Thoracic aorta (tissue), 2 donors: ENCODE measurements at places on chromosomes 3 and 15.

- no peak overlapping the region for H3K27ac ChIP-seq
- H3K27me3 ChIP-seq, result no peaks in the 10 kb centered on the region
- H3K4me1 ChIP-seq, result no peaks in the 10 kb centered on the region
Observed at GRCh38 chr15:36432161-36432560, 147.3 kb upstream of the CDIN1 start.

DNA sequence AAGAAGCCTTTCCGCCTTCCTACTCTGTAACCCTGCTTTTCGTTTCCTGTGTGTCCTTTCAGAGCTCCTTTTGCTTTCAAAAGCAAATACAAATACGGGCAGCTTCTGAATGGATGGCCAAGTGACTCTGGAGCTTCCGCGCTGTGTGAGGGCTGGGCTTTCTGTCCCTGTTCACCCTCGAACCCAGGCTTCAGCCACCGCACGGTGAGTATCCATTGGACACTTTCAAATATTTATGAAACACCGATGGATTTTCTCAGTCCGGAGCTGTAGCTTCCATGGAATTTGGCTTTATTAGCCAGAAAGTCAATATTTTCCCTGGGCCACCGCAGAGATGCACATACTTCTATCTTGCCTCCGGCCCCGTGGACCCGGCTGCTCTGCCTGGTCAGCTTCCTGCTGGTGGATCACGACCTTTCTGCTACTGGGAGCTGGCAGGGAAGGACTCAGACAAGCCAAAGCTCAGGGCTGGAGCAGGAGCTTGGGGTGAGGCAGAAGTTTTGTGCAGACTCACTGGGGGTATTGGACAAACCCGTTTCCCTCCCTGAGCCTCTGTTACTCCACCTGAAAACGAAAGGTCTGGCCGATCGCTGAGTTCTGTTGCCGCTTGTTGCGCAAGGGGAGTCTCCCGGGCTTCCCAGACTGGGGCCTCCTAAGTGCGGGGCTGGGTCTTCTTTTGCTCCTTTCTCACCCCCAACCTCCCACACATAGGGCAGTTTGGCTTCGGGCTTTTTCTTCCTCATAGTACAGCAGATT lies 63.6 kb downstream of the LINGO1 start:
- H3K4me1 ChIP-seq, result no peaks in the 10 kb centered on the region
- no peaks in the 10 kb centered on the region for H3K36me3 ChIP-seq
- DNase-seq, result no peak
- no peak overlapping the region for H3K27ac ChIP-seq
- H3K4me3 ChIP-seq, result peak overlapping the region; percentile 39
- H3K27me3 ChIP-seq, result no peaks in the 10 kb centered on the region

DNA sequence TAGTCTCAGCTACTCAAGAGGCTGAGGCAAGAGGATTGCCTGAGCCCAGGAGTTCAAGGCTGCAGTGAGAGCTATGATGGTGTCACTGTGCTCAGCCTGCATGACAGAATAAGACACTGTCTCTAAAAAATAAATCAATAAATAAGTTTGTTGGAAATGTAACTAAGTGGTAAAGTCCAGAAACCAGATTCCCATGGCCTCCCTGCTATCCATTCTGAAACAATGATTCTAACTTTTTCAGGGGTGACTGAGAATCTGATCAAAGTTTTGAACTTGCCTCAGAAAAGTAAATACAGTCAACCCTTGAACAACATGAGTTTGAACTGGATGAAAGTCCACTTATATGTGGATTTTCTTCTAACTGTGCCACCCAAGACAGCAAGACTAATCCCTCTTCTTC lies 86.2 kb downstream of the NBEAL2 start:
- H3K36me3 ChIP-seq, result peaks cover 13% of the 10 kb centered on the region
- H3K4me3 ChIP-seq, result no peak overlapping the region
- DNase-seq, result no peak
- H3K4me1 ChIP-seq, result no peaks in the 10 kb centered on the region

DNA sequence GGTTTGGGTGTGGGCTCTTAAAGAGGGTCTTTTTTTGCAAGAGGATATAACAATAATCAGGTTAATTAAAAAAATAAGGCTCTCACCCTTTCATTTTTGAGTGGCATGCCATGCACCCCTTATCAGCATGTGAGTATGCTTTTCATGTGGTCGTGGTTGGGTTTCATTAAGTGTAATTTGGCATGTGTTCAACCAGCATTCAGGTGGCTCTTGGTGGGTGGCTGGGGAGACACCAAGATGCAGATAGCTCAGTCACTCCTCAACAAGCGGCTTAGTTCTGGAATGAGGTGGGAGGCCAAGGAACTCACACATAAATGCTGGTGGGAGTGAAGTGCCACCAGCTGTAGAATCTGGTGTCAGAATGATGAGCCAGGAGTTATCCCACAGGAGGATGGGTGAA lies 66.8 kb downstream of the FLNB start:
- no peak overlapping the region for H3K4me3 ChIP-seq
- peaks cover 16% of the 10 kb centered on the region for H3K36me3 ChIP-seq
- peaks cover 69% of the 10 kb centered on the region for H3K4me1 ChIP-seq
- no peaks in the 10 kb centered on the region for H3K27me3 ChIP-seq

- no peaks in the 10 kb centered on the region for H3K27me3 ChIP-seq
- no peak for DNase-seq
Observed at GRCh38 chr3:126679831-126680666, 24.0 kb upstream of the CHCHD6 start.

DNA sequence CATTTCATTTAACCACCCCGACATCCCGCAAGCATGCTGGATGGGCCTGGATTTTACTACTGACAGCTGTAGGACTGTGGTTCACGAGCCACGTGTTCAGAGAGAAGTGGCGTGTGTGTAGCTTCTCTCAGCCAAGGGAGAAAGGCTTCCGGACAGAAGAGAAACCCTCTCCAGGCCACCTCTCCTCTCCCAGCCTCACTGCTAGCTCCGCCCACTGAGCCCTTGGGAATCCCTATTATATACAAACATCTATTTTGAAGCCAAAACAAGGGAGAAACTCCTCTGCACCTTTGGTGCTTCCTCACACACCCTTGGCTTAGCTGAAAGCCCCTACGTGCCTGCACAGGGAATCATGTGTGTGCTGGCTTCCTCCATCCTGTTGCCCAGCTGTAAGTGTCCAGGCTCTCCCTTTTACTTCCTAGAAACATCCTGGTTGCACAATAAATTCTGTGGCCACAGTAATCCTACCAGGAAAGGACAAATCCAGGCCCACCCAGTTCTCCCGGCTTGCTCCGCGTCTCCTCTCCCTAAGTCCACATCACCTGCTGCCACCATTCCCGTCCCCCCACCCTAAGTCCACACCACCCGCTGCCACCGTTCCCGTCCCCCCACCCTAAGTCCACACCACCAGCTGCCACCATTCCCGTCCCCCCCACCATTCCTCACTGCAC lies 30.5 kb downstream of the PCSK6 start:
- no peak overlapping the region for H3K4me3 ChIP-seq
- no peak for DNase-seq
- H3K27me3 ChIP-seq, result no peaks in the 10 kb centered on the region
- H3K4me1 ChIP-seq, result no peaks in the 10 kb centered on the region
- H3K36me3 ChIP-seq, result no peaks in the 10 kb centered on the region

GRCh38 chr3:185797993-185798830 lies 26.6 kb downstream of the IGF2BP2 start:
- DNase-seq, result no peak
- H3K36me3 ChIP-seq, result no peaks in the 10 kb centered on the region
- no peak overlapping the region for H3K27ac ChIP-seq
- no peaks in the 10 kb centered on the region for H3K4me1 ChIP-seq
- H3K27me3 ChIP-seq, result no peaks in the 10 kb centered on the region

- no peaks in the 10 kb centered on the region for H3K4me1 ChIP-seq
- no peak for DNase-seq
- no peak overlapping the region for H3K27ac ChIP-seq
- H3K36me3 ChIP-seq, result no peaks in the 10 kb centered on the region
- H3K27me3 ChIP-seq, result no peaks in the 10 kb centered on the region
- no peak overlapping the region for H3K4me3 ChIP-seq
Observed at GRCh38 chr3:173214576-173214975, 73.5 kb upstream of the SPATA16 start.

GRCh38 chr15:89845305-89845893 lies 30.7 kb upstream of the ANPEP start:
- peaks cover 11% of the 10 kb centered on the region for H3K4me1 ChIP-seq
- DNase-seq, result no peak
- no peaks in the 10 kb centered on the region for H3K27me3 ChIP-seq

DNA sequence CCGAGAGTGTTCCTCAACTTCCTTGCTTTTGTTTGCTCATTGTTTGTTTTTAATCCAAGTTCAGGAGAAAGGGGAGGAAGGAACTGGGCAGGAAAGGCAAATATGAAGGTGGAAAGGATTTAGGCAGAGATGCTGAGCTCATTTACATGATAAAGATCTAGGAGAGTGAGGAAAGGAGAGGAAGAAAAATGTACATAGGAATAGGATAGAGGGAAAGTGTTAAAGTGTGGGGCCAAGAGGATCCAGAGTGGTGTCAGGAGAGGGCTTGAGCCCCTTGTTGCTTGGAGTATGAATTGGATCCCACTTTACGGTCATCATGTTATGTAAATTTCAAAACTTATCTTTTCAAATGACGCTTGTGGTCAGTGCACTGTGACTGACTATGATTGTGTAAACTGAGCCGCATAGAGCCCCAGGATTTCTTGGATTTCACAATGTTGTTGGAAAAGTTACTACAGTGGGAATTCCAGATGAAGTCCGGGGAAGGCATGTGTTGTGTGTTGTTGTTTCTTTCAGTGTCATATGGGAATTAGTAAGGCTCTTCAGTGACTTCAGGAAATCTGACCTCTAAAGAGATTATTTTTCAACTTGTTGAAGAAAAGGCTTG lies 15.0 kb upstream of the PLD1 start:
- peaks cover 6% of the 10 kb centered on the region for H3K4me1 ChIP-seq
- H3K36me3 ChIP-seq, result no peaks in the 10 kb centered on the region
- no peak for DNase-seq
- H3K27ac ChIP-seq, result no peak overlapping the region

DNA sequence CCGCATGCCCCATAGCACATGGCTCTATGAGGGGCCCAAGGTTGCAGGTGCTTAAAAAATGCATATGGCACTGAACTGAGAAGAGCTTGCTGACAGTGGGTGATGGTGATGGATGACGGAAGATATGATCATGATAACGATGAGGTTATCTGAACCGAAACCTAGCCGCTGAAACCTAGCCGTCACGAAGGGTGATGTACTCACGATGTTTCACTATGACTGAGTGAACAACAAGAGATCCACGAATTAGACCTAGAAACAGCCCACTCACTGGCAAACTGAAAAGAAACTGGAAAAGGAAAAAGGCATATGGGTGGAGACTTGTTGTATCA lies 57.6 kb upstream of the BCL6 start:
- H3K27me3 ChIP-seq, result no peaks in the 10 kb centered on the region
- H3K4me3 ChIP-seq, result no peak overlapping the region
- no peaks in the 10 kb centered on the region for H3K4me1 ChIP-seq
- DNase-seq, result no peak
- no peaks in the 10 kb centered on the region for H3K36me3 ChIP-seq

GRCh38 chr15:83194528-83194927 lies 13.1 kb downstream of the HDGFL3 start:
- H3K4me1 ChIP-seq, result no peaks in the 10 kb centered on the region
- no peak overlapping the region for H3K4me3 ChIP-seq
- H3K27me3 ChIP-seq, result no peaks in the 10 kb centered on the region
- no peak for DNase-seq
- H3K36me3 ChIP-seq, result no peaks in the 10 kb centered on the region
- no peak overlapping the region for H3K27ac ChIP-seq

- H3K4me1 ChIP-seq, result no peaks in the 10 kb centered on the region
- H3K36me3 ChIP-seq, result no peaks in the 10 kb centered on the region
- H3K4me3 ChIP-seq, result no peak overlapping the region
- no peak for DNase-seq
- H3K27ac ChIP-seq, result no peak overlapping the region
Observed at GRCh38 chr15:27361438-27361837, 390.5 kb downstream of the GABRG3 start.

DNA sequence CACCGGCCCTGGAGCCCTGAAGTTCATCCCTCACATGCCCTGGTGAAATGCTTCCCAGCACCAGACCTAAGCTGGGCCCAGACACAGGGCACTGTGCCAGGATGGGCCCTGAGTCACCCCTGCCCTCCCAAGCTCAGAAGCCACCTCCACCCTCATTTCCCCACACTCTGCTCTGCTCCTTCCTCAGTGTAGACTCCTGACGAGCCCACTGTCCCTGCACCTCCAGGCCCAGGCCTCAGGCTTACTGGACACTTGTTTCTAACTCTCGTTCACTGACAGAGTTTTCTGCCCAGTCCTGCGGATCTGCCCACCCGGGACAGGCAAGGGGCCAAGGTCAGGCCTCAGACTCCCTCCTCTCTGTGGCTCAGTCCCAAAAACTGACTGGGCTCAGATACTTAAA lies 112.6 kb upstream of the RNF7 start:
- no peaks in the 10 kb centered on the region for H3K36me3 ChIP-seq
- no peak overlapping the region for H3K4me3 ChIP-seq
- no peak overlapping the region for H3K27ac ChIP-seq

- H3K27me3 ChIP-seq, result no peaks in the 10 kb centered on the region
- no peak for DNase-seq
- no peak overlapping the region for H3K27ac ChIP-seq
- H3K4me1 ChIP-seq, result no peaks in the 10 kb centered on the region
Observed at GRCh38 chr3:191944835-191945234, 483.9 kb downstream of the PYDC2 start.

GRCh38 chr3:10419637-10420232 lies 85.7 kb downstream of the ATP2B2 start:
- DNase-seq, result no peak
- no peak overlapping the region for H3K4me3 ChIP-seq
- H3K27ac ChIP-seq, result no peak overlapping the region
- H3K36me3 ChIP-seq, result no peaks in the 10 kb centered on the region
- no peaks in the 10 kb centered on the region for H3K27me3 ChIP-seq

DNA sequence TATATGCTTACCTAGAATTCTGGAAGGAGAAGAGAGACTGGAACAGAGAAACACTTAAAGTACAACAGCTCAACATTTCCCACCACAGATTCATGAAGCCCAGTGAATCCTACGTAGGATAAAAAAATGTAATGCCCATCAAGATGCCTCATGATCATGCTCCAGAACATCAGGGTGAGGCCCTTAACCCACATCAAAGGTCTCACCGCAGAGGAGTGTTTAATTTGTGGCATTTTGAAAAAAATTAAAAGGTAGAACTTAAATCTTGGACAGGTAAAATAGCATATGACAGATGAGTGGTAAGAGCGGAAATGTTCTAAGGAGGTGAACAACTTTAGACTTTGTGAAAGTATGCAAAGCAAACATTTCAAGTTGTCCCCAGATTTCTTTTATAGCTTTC lies 9.7 kb upstream of the SLC6A20 start:
- no peaks in the 10 kb centered on the region for H3K4me1 ChIP-seq
- no peaks in the 10 kb centered on the region for H3K27me3 ChIP-seq
- no peak overlapping the region for H3K4me3 ChIP-seq
- no peak overlapping the region for H3K27ac ChIP-seq
